Activated CD4-positive, alpha-beta T cell treated with anti-CD3 and anti-CD28 coated beads, Interleukin-2, amount 10 ng/mL, durations not matched to agents 24 days and 14 days (primary cell): ENCODE measurements at places on chromosomes 5 and 9. TPM values are rescaled to one million over a fixed set of nuclear protein-coding genes. Genes with fewer than 3 reads are reported as not detected.

GRCh38 chr5:1033178-1033577 lies 24.6 kb downstream of the NKD2 start:
- H3K27ac ChIP-seq: no peak overlapping the region
- H3K4me1 ChIP-seq: no peaks in the 10 kb centered on the region
- DNase-seq: no peak
- H3K36me3 ChIP-seq: no peaks in the 10 kb centered on the region
- H3K27me3 ChIP-seq: no peaks in the 10 kb centered on the region
- H3K4me3 ChIP-seq: no peak overlapping the region

- H3K36me3 ChIP-seq: no peaks in the 10 kb centered on the region
- H3K4me1 ChIP-seq: peaks cover 13% of the 10 kb centered on the region
- H3K27me3 ChIP-seq: no peaks in the 10 kb centered on the region
- DNase-seq: no peak
- no peak overlapping the region for H3K4me3 ChIP-seq
These were observed 66.8 kb upstream of the RNF130 start for GRCh38 chr5:180138214-180138975.

MAPKAP1 gene
- 104 and 123 TPM in 2 replicates for total RNA-seq

- no peaks in the 10 kb centered on the region for H3K36me3 ChIP-seq
- no peak overlapping the region for H3K27ac ChIP-seq
- DNase-seq: no peak
- peaks cover 5% of the 10 kb centered on the region for H3K27me3 ChIP-seq
- H3K4me1 ChIP-seq: no peaks in the 10 kb centered on the region
These were observed 24.3 kb upstream of the NEURL1B start for GRCh38 chr5:172616730-172617129.

DNA sequence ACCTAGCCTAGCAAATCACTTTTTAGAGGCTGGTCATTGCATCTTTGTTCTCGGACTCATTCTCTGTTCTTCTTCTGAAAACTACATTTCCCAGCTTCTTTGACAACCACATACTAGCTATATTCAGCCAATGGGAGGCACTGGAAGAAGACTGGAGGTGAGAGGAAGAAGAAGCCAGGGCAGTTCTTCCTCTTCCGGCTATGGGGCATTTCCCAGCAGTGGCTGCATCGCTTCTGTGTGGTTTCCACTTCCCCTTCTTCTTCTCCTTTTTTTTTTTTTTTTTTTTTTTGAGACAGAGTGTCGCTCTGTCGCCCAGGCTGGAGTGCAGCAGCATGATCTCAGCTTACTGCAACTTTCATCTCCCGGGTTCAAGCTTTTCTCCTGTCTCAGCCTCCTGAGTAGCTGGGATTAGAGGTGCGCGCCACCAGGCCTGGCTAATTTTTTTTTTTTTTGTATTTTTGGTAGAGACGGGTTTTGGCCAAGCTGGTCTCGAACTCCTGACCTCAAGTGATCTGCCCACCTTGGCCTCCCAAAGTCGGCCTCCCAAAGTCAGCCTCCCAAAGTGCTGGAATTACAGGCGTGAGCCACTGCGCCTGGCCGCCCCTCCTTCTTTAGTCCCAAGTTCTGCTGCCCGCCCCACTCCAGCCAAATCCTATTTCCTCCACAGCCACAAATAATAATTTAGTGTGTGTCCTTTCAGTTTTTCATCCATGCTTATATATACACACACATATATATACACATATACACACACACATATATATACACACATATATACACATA lies 6.9 kb upstream of the UBAP1 start:
- H3K27ac ChIP-seq: peak overlapping the region; percentile 68
- peak overlapping the region; percentile 58 for H3K4me3 ChIP-seq
- H3K4me1 ChIP-seq: peaks cover 7% of the 10 kb centered on the region
- no peaks in the 10 kb centered on the region for H3K36me3 ChIP-seq

DNA sequence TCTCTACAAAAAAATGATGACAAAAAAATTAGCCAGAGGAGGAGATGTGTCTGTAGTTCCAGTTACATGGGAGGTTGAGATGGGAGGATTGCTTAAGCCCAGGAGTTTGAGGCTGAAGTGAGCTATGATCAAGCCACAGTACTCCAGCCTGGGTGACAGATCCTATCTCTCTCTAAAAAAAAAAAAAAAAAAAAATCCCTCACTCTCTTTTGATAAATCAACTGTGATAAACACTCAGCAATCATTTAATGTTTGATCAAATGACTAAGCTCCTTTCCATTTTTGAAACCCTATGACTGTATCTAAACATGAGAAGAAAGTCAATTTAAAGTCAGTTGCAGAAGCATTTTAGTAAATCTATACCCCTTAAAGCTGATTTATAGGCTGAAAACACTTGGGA lies 112.1 kb upstream of the IL6ST start:
- no peak for DNase-seq
- no peak overlapping the region for H3K4me3 ChIP-seq
- no peaks in the 10 kb centered on the region for H3K27me3 ChIP-seq
- H3K36me3 ChIP-seq: peaks cover 10% of the 10 kb centered on the region
- peak overlapping the region; percentile 64 for H3K27ac ChIP-seq

- H3K36me3 ChIP-seq: no peaks in the 10 kb centered on the region
- peak overlapping the region; percentile 56 for H3K4me3 ChIP-seq
- peak; percentile 66 for DNase-seq
These were observed 968 bp downstream of the NKD2 start for GRCh38 chr5:1009359-1010180.

DNA sequence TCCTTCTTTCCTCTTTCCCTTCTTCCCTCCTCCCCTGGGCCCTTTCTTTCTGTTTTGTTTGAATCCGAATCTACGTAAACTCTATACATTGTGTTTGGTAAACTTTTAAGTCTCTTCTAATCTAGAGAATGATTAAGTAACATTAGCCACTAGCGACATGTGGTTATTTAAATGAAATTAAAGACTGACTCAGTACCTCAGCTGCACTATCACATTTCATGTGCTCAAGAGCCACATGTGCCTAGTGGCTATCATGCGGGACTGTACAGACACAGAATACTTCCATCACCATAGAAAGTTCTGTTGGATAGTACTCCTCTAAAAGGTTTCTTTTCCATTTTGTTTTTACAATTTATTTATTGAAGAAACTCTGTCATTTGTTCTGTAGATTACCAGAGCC lies 29.0 kb downstream of the DCTN4 start:
- H3K4me1 ChIP-seq: peaks cover 4% of the 10 kb centered on the region
- H3K27me3 ChIP-seq: no peaks in the 10 kb centered on the region
- H3K27ac ChIP-seq: no peak overlapping the region
- no peak for DNase-seq

DNA sequence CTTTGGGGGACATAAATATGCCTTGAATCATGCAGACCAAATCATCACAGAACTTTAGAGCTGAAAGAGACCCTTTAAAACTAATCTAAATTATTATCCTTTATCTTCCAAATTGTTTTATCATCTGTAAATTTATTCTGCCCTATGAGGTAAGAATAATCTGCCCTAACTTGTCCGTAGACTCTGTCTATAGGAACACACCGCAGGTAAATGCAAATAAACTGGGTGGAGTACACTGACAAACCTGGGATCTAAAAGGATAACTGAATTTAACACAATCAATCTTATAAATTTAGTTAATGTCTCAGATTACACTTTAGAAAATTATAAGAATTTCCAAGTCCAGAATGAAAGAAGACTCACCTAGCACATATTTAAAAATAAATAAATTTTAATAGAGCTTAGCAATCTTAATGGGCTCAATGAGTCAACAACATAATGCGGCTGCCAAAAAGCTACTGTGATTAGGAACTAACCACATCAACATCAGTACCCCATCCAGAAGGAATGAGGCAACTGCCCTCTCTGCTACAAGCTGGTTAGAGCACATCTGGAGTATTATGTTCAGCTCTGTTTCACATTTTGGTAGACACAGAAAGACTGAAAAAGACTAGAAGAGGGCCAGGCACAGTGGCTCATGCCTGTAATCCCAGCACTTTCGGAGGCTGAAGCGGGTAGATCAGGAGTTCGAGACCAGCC lies 5.6 kb downstream of the MEGF9 start:
- peak overlapping the region; percentile 12 for H3K4me3 ChIP-seq
- no peak overlapping the region for H3K27ac ChIP-seq
- peaks cover 2% of the 10 kb centered on the region for H3K36me3 ChIP-seq

- H3K27ac ChIP-seq: no peak overlapping the region
- H3K4me1 ChIP-seq: peaks cover 1% of the 10 kb centered on the region
- H3K36me3 ChIP-seq: no peaks in the 10 kb centered on the region
- no peak for DNase-seq
These were observed 8.2 kb downstream of the SLC22A5 start for GRCh38 chr5:132377738-132378137.

DNA sequence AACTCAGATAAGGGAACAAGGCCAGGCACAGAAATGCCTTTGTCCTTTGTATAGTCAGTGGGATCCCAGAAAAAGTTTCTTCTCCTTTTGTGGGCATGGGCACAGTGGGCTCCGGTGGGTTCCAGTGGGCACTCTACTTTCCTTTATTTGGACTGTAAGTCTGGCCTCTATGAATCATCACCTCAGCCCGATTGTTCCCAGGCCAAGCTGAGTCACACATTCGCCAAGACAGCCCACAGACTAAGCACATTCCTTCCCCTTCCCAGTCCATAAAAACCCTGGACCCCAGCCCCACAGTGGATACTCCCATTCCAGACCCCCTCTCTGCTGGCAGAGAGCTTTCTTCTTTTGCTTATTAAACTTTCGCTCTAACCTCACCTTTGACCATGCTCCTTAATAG lies 165.0 kb downstream of the FBXL17 start:
- H3K4me1 ChIP-seq: no peaks in the 10 kb centered on the region
- H3K36me3 ChIP-seq: peaks cover 2% of the 10 kb centered on the region
- no peak for DNase-seq
- no peak overlapping the region for H3K4me3 ChIP-seq
- no peak overlapping the region for H3K27ac ChIP-seq
